Stimulated activated CD8-positive, alpha-beta memory T cell treated with anti-CD3 and anti-CD28 coated beads, Interleukin-4, amount 100 ng/mL, for 4 hours (primary cell): ENCODE measurements at places on chromosomes 6 and 20.

- no peak for DNase-seq
Observed at GRCh38 chr20:40724566-40724965, 35.5 kb upstream of the MAFB start.

- no peak for DNase-seq
Observed at GRCh38 chr6:161168281-161168891, 105.5 kb downstream of the AGPAT4 start.

GRCh38 chr20:57433657-57434389, 42.6 kb downstream of the RBM38 start:
- DNase-seq = no peak

DNA sequence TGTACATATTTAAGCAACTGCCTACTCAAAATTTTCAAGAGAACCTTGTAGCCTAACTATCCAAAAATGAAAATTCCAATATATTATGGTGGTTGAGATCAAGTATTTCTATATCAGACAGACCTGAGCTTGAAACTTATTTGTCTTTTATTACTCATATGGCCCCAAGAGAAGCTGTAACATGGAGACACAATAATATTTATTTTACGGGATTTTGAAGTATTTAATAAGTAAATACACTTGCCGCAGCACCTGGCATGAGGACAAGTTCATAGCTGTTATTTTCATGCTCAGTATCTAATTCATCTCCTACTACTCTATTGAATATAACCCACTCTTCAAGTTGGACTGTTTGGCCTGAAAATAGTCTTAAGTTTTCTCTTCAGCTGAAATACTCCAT, 28.0 kb downstream of the PTPRK start:
- no peak for DNase-seq

DNA sequence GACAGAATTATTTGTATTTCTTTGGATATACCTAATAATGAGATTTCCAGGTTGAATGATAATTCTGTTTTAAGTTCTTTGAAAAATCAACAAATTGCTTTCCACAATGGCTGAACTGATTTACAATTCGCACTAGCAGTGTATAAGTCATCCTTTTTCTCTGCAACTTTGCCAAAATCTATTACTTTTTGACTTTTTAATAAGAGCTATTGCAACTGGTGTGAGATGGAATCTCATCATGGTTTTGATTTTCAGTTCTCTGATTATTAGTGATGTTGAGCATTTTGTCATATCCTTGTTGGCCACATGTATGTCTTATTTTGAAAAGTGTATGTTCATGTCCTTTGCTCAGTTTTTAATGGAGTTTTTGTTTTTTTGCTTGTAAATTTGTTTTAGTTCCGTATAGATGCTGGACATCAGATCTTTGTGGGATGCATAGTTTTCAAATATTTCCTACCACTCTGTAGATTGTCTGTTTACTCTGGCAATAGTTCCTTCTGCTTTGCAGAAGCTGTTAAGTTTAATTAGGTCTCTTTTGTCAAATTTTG, 409.8 kb upstream of the CITED2 start:
- no peak for DNase-seq

- DNase-seq = no peak
Observed at GRCh38 chr20:25574411-25574810, 10.9 kb downstream of the NINL start.

GRCh38 chr6:96196633-96197032, 180.9 kb downstream of the FUT9 start:
- DNase-seq = no peak

GRCh38 chr6:5665667-5666066, 341.1 kb downstream of the NRN1 start:
- no peak for DNase-seq

- no peak for DNase-seq
Observed at GRCh38 chr6:102679865-102680264, 1286.4 kb downstream of the GRIK2 start.

- no peak for DNase-seq
Observed at GRCh38 chr20:44483112-44483511, 7.4 kb downstream of the TTPAL start.

- DNase-seq = no peak
Observed at GRCh38 chr6:120786256-120786655, 548.0 kb downstream of the TBC1D32 start.

- DNase-seq = no peak
Observed at GRCh38 chr20:62706344-62706743, 2.3 kb upstream of the NTSR1 start.

DNA sequence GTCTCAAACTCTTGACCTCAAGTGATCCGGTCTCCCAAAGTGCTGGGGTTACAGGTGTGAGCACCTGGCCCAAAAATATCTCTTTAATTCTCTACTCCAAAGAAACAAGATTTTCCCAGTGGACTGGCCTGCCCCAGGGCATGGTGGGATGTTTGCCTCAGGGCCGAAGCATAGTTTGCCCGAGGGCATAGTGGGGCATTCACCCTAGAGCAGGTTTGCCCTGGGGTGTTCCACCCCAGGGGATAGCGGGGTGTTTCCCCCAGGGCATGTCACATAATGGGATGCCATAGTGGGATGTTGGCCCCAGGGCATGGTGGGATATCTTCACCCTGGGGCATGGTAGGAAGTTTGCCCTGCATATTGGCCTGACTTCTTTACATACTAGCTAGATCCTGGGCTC, 97.2 kb downstream of the VEGFA start:
- DNase-seq = no peak

- DNase-seq = no peak
Observed at GRCh38 chr6:114955363-114955762, 612.5 kb upstream of the HS3ST5 start.

DNA sequence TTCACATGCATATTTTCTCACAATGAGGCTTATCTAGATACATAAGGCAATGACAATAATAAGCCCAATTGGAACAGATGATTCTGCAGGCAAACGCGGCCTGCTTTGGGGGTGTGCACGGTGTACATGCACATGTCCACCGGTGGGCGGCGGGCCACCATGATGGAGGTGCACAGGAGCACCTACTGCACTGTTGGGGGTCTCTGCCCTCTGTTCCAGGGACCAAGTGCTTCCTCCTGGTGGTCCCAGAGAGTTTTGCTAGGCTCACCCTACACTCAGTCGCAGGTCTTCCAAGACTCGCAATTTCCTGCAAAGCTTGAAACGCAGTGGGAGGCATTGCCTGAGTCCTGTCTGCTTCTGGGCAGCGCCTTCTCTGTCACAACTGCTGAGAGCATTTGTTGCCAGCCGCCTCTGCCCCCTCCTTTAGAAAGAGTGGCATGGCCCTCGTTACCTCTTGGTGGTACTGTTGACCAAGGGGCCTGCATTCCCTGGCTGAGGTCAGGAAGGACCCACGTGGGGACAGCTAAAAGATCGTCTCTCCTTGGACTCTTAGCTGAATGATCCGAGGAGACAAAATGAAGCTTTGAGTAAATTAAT, 135.3 kb downstream of the ERMARD start:
- DNase-seq = no peak

DNA sequence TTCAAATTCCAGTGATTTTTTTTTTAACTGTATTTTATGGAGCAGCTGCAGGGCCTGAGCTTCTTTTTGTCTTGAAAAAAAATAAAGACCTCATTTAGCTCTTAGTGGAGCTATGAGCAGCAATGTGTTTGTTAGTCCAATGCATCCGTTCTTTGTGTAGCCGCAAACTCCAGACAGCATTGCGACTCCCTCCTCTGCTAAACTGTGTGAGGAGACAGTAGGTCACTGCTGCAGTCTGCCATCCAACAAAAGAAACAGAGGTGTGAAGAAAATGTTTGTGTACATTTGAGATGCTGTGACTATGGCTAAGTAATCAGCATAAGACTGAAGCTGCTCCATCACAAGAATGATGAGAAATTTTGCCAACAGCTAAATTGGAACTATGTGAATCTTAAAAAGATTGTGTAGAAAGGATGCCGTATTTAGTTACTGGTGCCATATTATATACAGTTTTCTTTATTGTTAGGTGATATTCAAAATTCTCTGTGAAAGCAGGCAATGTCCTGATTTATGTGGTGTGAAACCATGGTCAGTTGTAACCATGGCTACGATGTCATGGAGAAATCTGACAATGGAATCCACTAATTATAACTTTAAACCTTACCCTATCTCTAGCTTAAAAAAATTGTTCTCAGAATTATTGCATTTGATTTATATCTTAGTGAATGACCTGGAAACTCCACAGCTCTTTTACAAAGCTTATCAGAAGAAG, 428.8 kb upstream of the EPHA7 start:
- no peak for DNase-seq

GRCh38 chr20:33061658-33062028, 7.9 kb downstream of the BPIFB3 start:
- DNase-seq = no peak

GRCh38 chr20:23161968-23162696, 76.0 kb upstream of the CD93 start:
- no peak for DNase-seq

GRCh38 chr6:9224539-9224938, 789.2 kb upstream of the SLC35B3 start:
- no peak for DNase-seq

- DNase-seq = peak; percentile 50
Observed at GRCh38 chr6:37182736-37183590, 13.0 kb downstream of the PIM1 start.

- no peak for DNase-seq
Observed at GRCh38 chr6:42375007-42375635, 76.6 kb downstream of the TRERF1 start.

GRCh38 chr6:24720131-24720603, 1.2 kb upstream of the C6orf62 start:
- peak; percentile 72 for DNase-seq

DNA sequence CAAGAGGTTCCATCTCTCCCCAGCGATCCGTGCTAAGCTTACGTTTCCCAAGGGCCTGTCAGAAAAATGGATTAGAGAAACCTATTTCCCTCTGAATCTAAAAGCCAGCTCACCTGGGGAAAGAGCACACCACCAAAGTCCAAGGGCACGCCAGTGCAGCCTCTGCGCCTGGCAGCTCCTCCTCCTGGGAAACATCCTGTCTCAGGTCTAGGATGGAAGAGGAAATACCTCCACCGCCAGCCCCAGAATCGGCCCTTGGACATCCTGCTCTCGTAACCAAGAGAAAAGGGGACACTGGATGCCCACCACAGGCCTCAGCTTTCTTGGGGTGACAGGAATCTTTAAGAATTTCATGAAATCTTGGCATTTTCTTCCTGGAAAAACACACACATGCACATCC, 18.7 kb downstream of the RAMACL start:
- DNase-seq = no peak

GRCh38 chr20:21189761-21190523, 64.1 kb downstream of the KIZ start:
- no peak for DNase-seq

- DNase-seq = no peak
Observed at GRCh38 chr6:28407401-28407800, 7.9 kb upstream of the ZSCAN12 start.

GRCh38 chr6:33344701-33345697, 27.5 kb upstream of the ZBTB22 start:
- no peak for DNase-seq

GRCh38 chr6:62298745-62299392, 12.8 kb upstream of the KHDRBS2 start:
- DNase-seq = no peak

DNA sequence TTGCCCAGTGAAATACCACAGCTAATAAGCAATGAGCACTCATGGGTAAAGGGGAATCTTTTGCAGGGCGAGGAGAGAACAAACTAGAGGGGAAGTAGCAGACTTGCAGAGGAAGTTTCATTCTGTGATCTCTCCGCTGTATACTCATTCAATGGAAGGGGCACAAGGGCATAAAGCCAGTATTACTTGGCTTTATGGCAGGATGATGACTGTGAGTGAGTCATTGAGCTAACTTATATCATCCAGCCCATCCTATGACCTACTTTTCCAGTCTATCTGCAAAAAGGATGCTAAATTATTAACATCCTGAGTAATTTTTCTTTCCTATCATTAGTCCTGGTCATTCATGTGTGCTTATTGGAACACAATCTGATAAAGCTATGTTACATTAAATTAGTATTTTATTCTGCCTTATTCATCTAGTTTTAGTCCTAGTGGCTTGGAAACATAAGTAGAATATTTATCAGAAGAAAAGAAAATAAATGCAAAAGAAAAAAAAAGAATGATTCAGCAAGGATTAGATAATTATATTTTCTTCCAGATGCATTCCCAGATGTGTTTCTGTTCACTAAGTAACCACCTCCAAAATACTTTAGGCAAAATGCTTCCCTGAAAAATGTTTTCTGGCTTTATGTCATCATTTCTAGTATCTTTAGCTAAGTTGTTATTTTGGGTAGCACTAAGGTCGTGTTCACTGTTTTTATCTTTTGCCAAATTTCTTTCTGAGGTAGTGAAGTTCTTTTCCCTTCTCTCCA, 471.7 kb downstream of the CDKAL1 start:
- no peak for DNase-seq

DNA sequence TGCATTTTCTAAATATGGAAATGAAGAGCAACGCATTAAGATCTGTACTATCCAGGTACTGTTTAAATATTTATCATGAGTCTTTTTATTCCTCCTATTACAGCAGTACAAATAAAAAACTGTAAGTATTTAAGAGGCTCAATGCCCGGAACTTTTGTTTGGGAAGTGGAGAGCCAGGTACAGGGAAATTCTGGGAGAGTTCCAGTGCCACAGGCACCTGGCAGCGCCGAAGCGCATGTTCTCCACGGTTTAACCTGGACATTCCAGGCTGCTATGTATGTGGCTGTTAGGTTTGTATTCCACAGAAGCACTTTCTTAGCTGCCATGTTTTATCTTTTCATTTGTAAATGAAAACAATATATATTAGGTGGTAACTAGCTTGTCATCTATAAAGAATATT, 81.7 kb downstream of the PREP start:
- no peak for DNase-seq

DNA sequence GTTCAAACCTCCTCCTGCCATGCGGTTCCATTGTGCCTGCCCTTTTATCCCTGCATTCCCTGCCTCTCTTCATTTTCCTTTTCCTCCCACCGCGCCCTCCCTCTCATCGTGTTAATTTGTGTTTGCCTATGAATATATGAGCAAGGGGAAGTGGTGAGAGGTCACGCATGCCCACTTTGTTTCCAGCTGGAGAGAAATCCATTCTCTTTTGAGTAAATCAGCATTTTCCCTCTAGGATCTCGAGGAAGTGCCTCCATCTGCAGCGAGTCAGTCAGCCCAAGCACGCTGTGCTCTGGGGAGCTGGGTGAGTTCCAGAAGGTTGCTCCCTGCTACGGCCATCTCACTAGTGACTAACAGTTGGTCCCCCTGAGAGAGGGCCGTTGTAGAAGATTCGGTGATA, 42.9 kb downstream of the CDH26 start:
- no peak for DNase-seq

- DNase-seq = no peak
Observed at GRCh38 chr20:33687370-33687915, 1.3 kb upstream of the E2F1 start.

GRCh38 chr20:64130876-64131275, 23.5 kb upstream of the NPBWR2 start:
- no peak for DNase-seq
